Ovary (tissue), 10 donors: ENCODE measurements at places on chromosomes 2 and 18.

DNA sequence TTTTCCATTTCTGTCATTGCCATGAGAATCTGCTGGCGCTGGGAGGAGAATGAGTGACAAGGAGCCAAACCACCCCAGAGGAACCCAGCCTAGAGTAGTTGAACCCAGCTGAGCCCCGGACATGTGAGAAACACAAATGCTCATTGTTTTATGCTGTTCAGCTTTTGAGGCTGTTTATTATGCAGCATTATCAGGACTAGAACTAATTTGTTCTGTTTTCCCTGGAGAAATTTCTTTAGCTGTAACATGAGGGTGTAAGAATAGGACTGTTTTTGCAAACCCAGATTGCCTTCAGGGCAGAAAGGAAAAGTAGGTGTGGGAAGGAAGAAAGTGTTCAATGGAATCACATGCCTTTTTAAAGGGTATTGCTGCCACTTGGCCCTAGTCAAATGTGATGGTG lies 28.5 kb upstream of the DOCK10 start:
- H3K36me3 ChIP-seq: no peaks in the 10 kb centered on the region
- H3K27ac ChIP-seq: no peak overlapping the region
- no peak for DNase-seq
- H3K27me3 ChIP-seq: no peaks in the 10 kb centered on the region
- no peak overlapping the region for H3K4me3 ChIP-seq

GRCh38 chr2:208086029-208086428 lies 38.3 kb downstream of the CRYGD start:
- no peak for DNase-seq
- H3K4me3 ChIP-seq: no peak overlapping the region
- no peaks in the 10 kb centered on the region for H3K27me3 ChIP-seq
- no peaks in the 10 kb centered on the region for H3K4me1 ChIP-seq
- no peaks in the 10 kb centered on the region for H3K36me3 ChIP-seq

- H3K27me3 ChIP-seq: no peaks in the 10 kb centered on the region
- peaks cover 7% of the 10 kb centered on the region for H3K4me1 ChIP-seq
- no peaks in the 10 kb centered on the region for H3K36me3 ChIP-seq
- no peak for DNase-seq
- H3K4me3 ChIP-seq: no peak overlapping the region
- no peak overlapping the region for H3K27ac ChIP-seq
Observed at GRCh38 chr2:39399570-39399969, 37.5 kb downstream of the MAP4K3 start.

GRCh38 chr2:178142274-178143065 lies 30.2 kb downstream of the RBM45 start:
- H3K27me3 ChIP-seq: no peaks in the 10 kb centered on the region
- no peaks in the 10 kb centered on the region for H3K36me3 ChIP-seq
- DNase-seq: no peak
- H3K4me1 ChIP-seq: no peaks in the 10 kb centered on the region
- H3K4me3 ChIP-seq: no peak overlapping the region
- no peak overlapping the region for H3K27ac ChIP-seq

GRCh38 chr2:216692636-216693413 lies 2.5 kb downstream of the IGFBP5 start:
- peak overlapping the region; percentile 80 for H3K4me3 ChIP-seq
- H3K27ac ChIP-seq: no peak overlapping the region
- peaks cover 20% of the 10 kb centered on the region for H3K4me1 ChIP-seq
- H3K36me3 ChIP-seq: no peaks in the 10 kb centered on the region

DNA sequence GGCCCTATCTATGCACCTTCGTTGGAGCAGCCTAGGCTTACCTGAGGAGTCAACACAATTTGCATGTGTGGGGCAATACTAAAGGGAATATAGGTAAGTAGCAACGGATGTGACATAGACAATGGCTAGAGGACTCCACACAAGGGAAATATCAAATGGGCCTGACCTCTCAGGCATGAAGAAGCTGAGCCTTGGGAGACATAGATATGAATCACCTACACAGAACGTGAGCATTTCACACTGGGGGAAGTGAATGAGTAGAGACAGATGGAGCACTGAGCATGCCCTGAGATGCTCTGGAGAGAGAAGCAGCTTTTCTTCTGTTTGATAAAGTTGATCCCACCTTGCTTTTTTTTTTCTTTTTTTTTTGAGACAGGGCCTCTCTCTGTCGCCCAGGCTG lies 97.9 kb downstream of the ATL2 start:
- no peaks in the 10 kb centered on the region for H3K36me3 ChIP-seq
- no peak overlapping the region for H3K27ac ChIP-seq
- no peak overlapping the region for H3K4me3 ChIP-seq
- DNase-seq: no peak
- H3K27me3 ChIP-seq: no peaks in the 10 kb centered on the region
